ENCODE measurements at places on chromosomes 2 and 18.
A peak's percentile ranks its signal among the peaks of the same experiment; 100 is the strongest.

- DNase-seq = peak; percentile 77
Observed at GRCh38 chr2:111122631-111123421, 2.1 kb downstream of the BCL2L11 start.

DNA sequence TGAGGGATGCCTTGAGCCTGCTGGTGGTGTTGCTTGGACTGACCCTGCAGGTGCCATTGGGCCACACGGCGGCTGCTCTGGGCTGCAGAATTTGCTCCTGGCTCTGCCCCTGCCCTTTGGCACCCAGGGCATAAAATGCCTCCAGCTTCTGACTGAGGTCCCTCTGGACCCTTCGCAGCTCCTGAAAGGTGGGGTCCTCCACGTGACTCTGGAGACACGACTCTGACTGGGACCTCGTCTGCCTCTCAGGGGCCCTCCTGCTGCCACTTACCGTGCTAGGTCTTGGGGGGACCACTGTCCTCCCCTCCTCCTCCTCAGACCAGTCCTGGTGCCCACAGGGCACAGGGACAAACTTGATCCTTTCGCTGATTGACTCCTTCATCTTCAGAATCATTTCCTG, 2.1 kb downstream of the PCARE start:
- DNase-seq = no peak

DNA sequence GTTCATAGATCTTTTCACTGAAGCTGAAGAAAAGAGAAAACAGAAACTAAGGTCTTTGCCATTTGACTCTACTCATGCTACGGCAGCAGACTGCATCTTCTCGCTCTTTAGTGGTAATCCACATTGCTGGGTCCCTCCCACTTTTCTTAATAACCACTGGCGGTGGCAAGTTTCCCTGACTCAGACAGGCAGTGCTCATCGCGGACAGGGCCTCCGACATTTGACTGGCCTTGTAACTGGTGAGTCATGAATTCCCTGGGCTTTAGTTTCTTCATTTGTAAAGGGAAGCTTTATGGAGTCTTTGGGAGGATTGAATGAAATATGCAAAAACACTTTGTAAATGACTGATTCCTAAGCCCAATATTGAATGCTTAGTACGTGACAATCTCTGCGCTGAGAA, 238.2 kb upstream of the RBBP8 start:
- no peak for DNase-seq

- peak; percentile 65 for DNase-seq
Observed at GRCh38 chr18:36187826-36188721, 777 bp downstream of the MOCOS start.

DNA sequence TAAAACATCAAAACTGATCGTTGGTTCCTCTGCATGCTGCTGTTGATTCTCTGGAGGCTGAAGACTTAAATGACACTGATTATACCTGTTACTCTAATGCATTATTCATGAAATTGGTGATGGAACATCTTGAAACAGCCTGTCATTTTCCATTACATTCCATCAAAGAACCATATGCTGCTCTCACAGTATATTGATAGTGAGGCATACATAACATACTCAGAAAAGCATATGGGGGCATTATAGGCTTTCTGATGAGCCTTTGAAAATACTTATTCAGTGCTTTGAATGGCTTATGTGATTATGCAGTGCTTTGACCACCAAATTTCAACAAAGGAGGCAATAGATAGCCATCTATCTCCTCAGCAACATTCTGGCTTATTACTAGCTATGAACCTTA, 392.1 kb downstream of the CDH19 start:
- no peak for DNase-seq

DNA sequence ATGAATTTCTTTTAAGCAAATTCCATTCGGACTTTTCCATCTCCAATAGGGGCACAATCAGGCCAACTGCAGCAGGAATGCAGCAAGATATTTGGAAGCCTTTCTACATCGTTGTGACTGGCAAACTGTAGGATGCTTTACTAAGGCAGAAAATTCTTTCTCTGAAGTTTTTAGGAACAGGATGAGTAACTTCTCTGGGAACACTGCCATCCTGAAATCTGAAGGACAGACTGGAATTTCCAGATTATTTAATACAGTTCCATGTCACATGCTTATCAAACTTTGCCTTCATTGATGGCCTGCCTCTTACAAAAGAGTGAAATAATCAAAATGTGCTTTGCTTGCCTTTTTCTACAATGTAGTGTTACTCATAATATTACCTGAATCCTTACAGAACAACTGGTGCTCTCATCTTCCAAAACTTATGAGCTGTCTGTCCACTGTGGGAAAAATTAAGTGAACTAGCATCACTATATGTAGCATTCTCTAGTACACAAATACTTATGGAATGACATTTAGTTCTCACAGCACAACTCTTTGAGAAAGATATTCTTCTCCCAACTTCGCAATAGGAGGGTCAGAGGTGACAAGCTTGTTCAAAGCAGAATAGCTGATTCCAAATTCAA, 32.0 kb upstream of the MAP2 start:
- no peak for DNase-seq

GRCh38 chr2:222701721-222702131, 30.3 kb downstream of the MOGAT1 start:
- DNase-seq = no peak

- DNase-seq = no peak
Observed at GRCh38 chr2:207157162-207157481, 8.6 kb downstream of the KLF7 start.

DNA sequence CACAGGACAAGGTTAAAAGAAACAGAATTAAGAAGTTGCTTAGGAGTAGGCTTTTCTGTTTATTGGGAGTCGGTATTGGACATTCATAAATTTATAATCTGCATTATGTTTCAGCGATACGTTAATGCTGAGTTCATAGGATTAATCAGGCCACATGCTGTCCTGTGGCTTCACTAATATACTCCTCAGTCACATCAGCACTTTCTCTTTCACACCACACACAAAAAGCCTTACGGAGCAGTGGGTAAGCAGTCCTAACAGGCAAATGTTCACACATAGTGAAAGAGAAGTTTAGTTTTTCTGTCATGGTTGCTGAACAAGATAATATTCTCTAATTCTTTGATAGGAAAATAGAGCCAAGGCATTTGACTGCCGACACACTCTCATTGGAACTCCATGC, 411.7 kb upstream of the RAB12 start:
- no peak for DNase-seq

DNA sequence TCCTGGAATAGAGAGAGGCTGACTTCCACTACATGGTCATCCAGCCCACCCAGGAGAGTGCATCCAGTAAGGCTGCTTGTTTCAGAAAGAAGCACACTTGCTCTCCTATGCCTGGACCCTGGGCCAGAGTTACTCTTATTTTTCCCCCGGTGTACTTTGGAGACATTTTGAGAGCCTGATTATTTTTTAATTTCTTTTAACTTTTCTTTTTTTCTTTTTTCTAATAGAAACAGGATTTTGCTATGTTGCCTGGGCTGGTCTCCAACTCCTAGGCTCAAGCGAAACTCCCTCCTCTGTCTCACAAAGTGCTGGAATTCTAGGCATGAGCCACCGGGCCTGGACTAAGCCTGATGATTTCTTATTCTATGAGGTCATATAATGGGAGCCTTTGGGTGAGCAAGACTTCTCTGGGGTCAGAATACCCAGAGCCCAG, 62.2 kb downstream of the RPL37A start:
- DNase-seq = no peak

DNA sequence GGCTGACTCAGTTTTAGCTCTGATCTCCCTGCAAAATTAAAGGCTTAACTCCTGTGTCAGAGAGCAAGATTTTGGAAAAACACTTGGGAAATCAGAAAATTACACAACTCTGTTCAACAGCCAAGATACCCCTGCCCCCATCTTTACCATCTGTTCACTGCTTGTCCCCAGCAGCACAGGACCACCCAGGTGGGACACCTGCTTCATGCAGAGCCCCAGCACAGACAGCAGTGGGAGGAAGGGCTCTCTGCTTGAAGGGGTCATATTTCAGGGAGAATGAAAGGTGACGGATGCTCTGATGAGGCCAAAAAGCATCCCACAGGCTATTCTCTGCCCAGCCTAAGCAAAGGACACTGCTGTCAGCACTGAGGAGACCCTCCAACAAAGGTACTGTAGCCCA, 584.6 kb upstream of the KLHL29 start:
- DNase-seq = no peak

GRCh38 chr2:3044587-3045317, 332.9 kb downstream of the EIPR1 start:
- DNase-seq = no peak

DNA sequence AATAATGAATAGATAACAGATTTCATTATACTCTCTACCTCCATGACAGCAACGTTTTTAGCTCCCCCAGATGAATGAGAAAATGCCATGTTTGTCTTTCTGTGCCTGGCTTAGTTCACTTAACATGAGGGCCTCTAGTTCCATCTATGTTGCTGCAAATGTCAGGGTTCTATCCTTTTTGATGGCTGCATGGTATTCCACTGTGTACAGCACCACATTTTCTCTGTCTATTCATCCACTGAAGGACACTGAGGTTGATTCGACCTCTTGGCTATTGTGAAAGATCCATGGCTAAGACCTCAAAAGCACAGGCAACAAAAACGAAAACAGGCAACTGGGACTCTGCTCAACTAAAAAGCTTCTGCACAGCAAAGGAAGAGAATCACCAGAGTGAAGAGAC, 264.6 kb downstream of the HDAC4 start:
- no peak for DNase-seq

- DNase-seq = no peak
Observed at GRCh38 chr2:18272148-18272494, 288.3 kb downstream of the RDH14 start.

DNA sequence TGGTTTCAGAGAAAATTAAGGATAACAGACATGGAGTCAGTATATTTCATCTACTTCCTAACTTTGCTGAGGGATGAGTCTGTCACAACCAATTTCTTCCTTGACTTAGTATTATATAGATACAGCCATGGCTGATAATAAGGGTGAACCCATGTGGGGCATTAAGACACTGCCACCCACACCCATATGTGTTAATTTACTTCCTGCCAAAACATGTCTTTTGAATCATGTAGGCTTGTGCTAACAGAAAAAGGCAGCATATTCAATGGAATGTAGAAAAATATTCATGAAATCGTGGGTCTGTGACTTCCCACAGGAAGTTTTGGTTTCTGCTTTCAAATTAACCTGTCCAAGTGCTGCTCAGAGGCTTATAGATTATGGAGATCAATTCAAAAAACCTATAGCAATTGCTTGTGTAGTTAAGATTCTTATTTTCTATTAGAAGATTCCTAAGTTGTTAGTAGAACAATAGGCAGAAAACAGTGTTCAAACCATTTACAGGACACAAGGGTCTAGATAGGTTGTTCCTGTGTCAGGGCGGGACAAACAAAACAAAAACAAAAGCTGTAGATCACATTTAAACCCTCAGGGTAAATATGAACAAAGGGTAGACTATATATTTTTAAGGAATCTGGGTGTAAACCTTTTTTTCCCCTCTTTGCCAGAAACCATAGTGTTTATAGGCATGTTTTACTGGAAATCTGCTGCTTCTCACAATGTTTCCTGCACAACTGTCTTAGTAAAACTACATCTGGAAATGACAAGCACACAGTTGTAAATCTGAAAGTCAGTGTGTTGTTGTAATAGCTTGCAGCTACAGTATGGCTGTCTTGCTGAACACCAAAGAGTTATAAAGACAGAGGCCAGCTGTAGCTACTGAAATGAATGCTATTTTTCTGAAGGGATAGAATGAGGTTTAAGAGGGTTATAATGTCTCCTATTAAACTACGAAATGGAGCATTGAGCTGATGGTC, 691.2 kb downstream of the EPHA4 start:
- DNase-seq = no peak

DNA sequence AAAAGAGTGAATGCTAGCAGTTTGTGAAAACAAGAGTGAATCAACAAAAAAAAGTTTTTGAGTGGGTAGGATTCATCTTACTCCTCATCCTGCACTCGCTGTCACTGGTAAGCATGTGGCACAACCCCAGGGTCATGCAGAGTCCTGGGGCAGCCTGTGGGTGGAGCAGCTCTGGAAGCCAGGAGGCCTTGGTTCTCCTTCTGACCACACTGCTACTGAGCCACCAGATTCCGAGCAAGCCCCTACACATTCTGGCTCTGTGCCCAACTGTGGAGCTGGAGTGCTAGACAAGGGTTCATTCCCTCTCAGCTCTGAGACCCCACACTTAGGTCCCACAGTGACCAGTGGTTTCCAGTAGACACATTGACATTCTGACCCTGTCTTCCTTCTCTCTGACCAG, 670.6 kb downstream of the BCL11A start:
- DNase-seq = no peak

GRCh38 chr2:55883357-55883756, 40.2 kb downstream of the EFEMP1 start:
- no peak for DNase-seq

GRCh38 chr2:212957624-212958023, 193.8 kb downstream of the IKZF2 start:
- DNase-seq = no peak

DNA sequence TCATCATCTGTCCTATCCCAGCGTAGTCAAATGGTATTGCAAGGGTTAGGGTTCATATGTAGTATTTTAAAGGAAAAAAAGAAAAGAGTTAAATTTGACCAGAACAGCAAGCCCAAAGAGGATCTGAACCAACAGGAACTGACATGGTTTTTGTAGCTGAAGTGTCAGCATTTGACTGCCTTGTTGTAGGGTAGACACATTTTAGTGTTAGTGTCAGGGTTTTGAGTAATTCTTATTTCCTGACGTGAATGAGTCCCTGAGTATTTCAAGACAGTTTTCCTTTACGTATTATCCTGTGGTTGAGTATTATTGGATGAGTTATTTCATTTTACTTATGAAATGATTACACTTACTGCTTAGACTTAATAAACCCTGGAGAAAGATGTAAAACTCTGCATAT, 173.3 kb upstream of the ZEB2 start:
- DNase-seq = no peak

DNA sequence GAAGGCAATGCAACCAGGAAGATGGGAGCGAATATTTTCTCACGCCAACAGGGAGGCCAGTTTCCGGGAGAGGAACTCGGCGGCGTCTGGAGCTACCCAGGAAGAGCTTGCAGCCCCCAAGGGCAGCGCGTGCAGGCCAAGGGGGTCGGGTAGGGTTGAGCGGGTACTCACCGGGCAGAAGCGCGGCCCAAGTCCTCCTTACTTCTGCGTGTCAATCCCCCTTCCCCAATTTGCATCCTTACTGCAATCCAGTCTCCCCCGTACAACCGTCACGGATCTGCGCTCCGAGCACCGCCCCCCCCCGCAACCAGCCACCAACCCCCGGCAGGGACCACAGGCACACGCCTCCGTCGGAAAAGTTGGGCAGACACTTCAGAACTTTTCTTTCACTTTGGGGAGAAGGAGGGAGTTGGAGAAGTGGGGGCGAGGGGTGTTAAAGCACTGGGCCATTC, 1.3 kb downstream of the ATP8B1 start:
- DNase-seq = no peak

GRCh38 chr2:111049792-111050640, 70.7 kb upstream of the BCL2L11 start:
- no peak for DNase-seq

DNA sequence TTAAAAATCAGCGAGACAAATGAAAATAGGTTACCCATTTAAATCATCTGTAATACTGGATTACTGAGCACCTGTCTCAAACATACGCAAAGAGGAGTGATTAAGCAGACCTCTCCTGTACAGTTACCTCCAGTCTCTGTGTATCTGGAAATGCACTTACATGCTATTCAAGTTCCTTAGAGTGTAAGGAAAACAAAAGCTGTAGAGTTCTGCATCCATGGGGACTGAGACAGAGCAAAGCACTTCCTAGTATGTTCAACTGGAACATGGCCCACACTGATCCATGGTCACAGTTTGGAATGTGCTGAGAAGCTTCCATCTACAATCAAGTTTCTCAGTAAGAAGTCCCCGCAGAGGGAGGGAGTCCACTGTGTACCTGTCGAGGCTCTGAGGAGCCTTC, 63.9 kb downstream of the PPP4R1 start:
- DNase-seq = no peak
